ENCODE measurements at places on chromosomes 12 and 14.

- no peak for DNase-seq
Observed at GRCh38 chr12:132478845-132479244, 11.1 kb upstream of the FBRSL1 start.

GRCh38 chr14:90519262-90519920 is 122.6 kb downstream of the CALM1 start:
- DNase-seq, result no peak

- no peak for DNase-seq
Observed at GRCh38 chr12:49647827-49648711, 24.7 kb downstream of the PRPF40B start.

GRCh38 chr12:12685305-12685704 is 10.7 kb downstream of the GPR19 start:
- DNase-seq, result no peak

- DNase-seq, result no peak
Observed at GRCh38 chr14:54652188-54652587, 85.3 kb downstream of the SAMD4A start.

GRCh38 chr12:124385219-124385969 is 90.5 kb downstream of the RFLNA start:
- no peak for DNase-seq

DNA sequence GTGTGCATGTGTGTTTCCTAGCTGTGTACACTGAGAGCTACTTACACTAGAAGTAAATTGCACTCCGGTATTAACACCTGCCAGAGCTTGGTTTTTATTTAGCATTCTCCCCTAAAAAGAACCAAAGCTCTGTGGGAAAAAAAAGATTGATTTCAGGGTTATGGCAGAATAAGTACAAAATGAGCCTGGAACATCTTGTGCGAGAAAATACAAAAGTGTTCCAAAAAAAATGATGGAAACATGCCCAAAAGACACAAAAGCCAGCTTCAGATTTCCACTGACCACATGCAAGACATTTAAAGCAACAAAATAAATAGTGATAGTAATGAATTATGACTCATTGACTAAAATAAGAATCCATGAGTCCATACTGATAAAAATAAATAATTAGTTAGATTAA is 188.3 kb downstream of the GXYLT1 start:
- no peak for DNase-seq

GRCh38 chr14:68523989-68524725 is 268.7 kb downstream of the ZFP36L1 start:
- DNase-seq, result no peak

- no peak for DNase-seq
Observed at GRCh38 chr14:55500219-55500701, 59.8 kb upstream of the TBPL2 start.

DNA sequence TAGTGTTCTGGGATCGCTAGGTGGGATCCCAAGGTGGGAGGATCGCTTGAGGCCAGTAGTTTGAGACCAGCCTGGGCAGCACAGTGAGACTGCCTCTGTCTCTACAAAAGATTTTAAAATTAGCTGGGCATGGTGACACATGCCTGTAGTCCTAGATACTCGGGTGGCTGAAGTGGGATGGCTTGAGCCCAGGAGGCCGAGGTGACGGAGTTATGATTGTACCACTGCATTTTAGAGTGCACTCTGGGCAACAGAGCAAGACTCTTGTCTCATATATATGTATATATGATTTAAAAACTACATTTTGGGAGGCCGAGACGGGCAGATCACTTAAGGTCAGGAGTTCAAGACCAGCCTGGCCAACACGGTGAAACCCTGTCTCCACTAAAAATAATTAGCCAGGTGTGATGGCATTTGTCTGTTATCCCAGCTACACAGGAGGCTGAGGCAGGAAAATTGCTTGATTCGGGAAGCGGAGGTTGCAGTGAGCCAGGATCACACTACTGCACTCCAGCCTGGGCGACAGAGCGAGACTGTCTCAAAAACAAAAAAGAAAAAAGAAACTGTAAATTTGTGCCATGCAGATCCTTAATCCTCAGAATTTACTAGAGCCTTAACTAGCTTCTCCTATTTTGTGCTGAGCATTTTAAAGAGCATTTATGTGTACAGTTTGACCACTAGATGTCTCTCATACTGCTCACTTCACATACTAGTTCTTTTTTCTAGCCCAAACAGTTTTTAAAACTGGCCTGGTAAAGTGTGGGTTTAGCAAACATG is 114.8 kb downstream of the MON2 start:
- DNase-seq, result peak; percentile 26

DNA sequence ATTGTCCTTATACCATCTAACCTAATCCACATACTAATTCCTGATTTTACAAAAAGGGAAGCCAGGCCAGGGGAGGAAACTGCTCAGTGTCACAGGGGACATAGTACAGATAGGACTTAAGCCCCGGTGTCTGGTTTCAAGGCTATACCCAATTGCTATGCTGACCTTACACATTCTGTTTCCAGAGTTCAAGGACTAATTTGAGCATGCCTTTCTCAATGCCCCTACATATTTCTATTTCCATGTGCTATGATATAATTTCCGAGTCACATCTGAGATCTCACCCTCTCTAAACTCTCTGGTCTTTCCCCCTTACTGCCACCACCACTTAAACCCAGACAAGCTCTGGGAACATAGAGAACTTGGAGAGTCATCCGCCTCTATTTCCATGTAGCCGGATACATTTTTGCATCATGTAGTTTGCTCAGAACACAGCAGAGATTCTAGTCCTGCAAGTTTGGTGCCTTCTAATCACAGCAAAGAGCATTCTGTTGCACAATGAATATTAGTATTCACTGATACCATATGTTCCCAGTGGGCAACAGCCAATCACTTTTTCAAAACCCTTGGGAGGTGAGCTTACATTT is 34.2 kb downstream of the PPM1H start:
- no peak for DNase-seq

DNA sequence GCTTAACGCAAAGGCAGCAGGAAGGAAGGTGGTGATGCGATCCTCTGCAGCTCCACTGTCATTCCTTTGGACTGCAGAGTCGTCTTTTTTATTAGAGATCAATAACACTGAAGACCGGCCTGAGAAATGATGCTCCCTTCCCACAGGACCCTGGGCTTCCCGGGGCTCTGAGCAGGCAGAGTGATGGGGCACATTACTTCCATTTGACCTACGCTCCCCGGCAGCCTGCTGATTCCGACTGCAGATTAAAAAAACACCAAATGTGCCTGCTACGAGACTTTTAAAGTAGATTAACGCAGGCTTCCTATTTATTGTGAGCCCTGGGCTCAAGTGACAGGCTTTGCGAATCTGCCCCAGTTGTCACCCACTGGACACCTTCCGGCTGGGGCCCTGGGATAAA is 37.5 kb downstream of the KCNA1 start:
- no peak for DNase-seq

- DNase-seq, result peak; percentile 44
Observed at GRCh38 chr12:68240975-68241374, 12.4 kb downstream of the IL22 start.

DNA sequence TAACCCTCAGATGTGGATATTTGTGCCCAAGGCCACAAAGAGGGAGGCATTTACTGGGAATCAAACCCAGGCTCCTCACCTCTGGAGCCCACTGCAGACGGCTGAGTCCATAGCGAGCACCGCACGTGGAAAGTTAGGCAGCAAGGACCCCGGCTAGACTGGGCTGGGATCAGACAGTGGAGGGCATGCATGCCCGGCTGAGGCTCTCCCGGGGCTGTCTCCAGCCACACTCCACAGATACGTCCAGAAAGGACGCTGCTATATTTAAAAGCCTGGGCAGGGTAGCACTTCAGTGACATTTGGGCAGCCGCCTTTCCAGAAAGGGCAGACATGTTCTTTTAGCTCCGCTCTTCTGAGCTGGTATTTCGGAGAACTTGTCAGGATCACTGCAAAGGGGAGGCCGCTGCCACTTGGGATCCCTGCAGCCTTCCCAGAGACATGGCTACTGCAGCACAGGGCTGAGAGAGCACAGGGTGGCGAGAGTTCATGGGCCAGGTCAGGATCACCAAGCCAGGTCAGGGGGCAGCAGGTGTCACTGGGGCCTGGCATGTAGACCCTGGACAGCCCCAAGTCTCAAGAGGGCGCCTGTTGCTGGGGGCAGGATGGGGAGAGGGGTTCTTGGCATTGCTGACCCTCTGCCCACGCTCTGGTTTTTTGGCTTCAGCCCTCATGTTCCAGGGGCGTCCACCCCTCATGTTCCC is 121.7 kb downstream of the PHETA1 start:
- DNase-seq, result no peak

DNA sequence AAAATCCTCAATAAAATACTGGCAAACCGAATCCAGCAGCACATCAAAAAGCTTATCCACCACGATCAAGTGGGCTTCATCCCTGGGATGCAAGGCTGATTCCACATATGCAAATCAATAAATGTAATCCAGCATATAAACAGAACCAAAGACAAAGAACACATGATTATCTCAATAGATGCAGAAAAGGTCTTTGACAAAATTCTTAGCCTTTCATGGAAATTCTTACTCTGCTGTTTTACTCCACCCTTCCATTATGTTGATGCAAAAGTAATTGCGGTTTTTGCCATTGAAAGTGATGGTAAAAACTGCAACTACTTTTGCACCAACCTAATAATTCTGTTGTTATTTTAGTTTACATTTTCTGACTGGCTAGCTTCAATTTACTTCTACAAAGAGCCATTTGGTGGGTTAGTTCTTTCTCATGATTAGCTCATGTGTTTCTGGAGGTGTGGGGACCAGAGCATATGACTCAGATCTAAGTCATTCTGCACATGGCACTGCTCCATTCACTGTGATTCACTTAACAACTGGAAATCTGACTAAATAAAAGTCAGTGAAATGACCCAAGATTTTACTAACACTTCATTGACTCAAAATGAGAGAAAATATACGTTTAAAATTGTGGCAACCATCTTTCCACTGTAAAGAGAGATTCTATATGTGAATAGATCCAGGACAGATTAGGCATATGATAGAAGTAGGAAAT is 99.9 kb downstream of the TMTC3 start:
- DNase-seq, result no peak

- DNase-seq, result no peak
Observed at GRCh38 chr14:74213907-74214803, 25.1 kb upstream of the VSX2 start.

- DNase-seq, result no peak
Observed at GRCh38 chr14:32813401-32813800, 125.3 kb upstream of the NPAS3 start.

- DNase-seq, result no peak
Observed at GRCh38 chr12:30988086-30988485, 61.5 kb downstream of the TSPAN11 start.

DNA sequence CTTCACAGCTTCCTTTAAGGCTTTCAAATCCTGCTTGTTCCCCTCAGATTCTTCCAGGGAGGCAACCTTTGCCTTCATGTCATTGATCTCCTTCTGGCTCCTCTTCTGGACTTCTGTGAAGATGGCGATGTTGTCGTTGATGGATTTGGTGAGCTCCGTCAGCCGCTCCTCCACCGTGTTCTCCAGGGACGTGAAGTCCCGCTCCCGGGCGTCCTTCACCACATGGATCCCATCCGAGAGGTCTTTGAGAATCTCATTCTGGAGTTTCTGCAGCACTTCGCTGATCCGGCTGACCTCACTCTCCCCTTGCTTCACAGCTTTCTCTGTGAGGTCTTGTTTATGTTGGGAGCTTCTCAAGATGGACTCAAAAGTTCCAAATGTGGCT is 7.9 kb downstream of the CKAP4 start:
- no peak for DNase-seq

GRCh38 chr12:27334042-27334720 is 1.5 kb downstream of the BMAL2 start:
- no peak for DNase-seq

- DNase-seq, result no peak
Observed at GRCh38 chr14:53824061-53824460, 132.6 kb downstream of the BMP4 start.

GRCh38 chr14:21199611-21200560 is 44.0 kb upstream of the OR5AU1 start:
- DNase-seq, result no peak

DNA sequence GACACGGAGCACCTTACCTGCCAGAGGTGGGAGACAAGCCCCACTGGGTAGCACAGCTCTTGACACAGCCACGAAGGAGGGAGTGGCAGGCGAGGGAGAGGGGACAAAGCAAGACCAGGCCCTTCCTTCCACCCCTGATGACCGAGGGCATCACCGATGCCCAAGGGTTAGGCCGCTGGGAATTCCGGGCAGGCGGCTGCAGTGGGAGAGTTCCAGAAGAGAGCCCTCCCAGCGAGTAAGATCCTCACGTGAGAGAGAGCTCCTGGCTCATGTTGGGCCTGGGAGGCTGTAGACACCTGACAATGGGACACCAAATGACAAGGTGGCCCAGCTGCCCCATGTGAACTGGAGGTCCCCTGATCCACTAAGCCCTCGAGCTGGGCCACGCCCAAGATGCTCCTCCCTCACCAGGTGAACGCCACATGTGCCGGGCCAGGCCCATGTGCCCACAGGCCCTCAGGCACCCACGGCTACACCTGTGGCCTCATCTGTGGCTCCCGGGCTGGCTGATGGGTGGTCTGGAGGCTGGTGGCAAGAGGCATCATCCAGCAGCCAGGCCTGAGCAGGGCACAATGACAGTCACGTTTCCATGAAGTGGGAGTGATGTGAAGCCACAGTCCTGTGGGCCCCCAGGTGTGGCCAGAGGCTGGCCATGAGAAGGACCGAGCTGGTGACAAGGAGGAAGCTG is 32.1 kb upstream of the C14orf180 start:
- DNase-seq, result no peak

DNA sequence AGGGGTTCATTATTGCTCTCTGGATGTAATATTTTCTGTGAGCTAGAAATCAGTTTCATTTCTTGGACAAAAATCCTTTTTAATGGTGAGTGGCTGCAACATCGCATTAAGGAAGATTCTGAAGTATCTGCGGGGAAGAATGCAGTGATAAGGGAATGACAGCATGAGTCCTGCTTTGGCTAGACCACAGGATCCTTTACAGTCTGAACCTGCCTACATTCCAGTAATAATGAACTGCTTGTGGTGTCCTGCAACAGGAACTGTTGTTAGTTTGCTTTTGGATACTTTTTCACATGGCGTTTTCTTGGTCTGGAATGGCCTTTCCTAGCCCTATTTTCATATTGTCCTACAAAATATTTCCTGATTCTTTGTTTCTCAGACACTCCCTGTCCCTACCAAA is 15.7 kb downstream of the MDM2 start:
- DNase-seq, result no peak

GRCh38 chr12:15733136-15733535 is 56.1 kb downstream of the EPS8 start:
- DNase-seq, result no peak

DNA sequence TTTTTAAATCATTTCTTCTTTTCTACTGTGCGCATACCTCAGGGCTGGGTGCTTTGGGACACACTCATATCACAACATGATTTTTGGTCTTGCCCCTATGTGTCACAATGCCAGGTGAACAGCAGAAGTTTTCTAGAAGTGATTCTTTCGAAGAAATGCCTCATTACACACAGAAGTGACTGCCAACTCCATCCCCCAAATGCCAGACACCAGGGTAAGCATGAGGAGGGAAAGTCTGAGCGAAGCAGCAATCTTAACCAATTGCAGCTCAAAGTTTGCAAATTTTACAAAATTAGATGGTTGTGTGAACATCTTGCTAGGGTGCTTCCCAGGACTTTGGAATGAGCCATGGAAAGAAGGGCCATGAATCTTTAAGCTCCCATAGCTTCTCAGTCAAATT is 87.3 kb upstream of the PLEKHA5 start:
- DNase-seq, result no peak
